Stimulated activated CD4-positive, alpha-beta T cell treated with anti-CD3 and anti-CD28 coated beads, Interleukin-1b, Interleukin-23, amount 100 ng/mL, for 1 hour (primary cell): ENCODE measurements at places on chromosomes 5 and 9.

GRCh38 chr5:80185095-80185494 is 70.8 kb downstream of the SERINC5 start:
- no peak for DNase-seq

GRCh38 chr5:10761933-10762775 is 1.1 kb upstream of the DAP start:
- DNase-seq = no peak

GRCh38 chr9:94923326-94924089 is 197.0 kb downstream of the AOPEP start:
- DNase-seq = no peak

GRCh38 chr5:98570661-98571191 is 202.7 kb upstream of the RGMB start:
- no peak for DNase-seq

DNA sequence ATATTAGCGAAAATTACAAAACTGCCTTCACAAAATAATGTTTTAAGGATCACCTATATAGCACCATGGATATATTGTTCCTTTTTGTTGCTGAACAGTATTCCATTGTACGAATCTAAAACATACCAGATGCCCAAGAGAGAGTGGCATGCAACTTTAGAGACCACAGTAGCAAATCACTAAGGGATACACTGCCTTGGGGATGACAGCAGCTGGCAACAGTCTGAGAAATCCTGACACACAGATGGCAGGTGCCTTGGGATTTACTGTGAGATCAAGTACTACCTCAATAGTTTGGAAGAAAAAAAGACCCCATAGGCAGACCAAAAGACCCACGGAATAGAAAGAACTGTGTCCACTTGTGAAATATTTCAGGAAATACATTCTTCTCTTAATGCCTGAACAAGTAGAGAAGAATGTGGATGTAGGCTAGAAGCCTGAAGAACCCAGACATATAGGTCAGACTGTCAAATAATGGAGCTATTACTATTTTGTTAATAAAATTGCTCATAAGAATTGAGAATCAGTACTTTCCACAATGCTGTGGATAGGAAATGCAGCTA is 53.4 kb downstream of the PLPP1 start:
- no peak for DNase-seq

- peak; percentile 71 for DNase-seq
These were observed 6.4 kb downstream of the SLC34A1 start for GRCh38 chr5:177390363-177391300.

- no peak for DNase-seq
These were observed 5.5 kb downstream of the NOL6 start for GRCh38 chr9:33468215-33468730.

DNA sequence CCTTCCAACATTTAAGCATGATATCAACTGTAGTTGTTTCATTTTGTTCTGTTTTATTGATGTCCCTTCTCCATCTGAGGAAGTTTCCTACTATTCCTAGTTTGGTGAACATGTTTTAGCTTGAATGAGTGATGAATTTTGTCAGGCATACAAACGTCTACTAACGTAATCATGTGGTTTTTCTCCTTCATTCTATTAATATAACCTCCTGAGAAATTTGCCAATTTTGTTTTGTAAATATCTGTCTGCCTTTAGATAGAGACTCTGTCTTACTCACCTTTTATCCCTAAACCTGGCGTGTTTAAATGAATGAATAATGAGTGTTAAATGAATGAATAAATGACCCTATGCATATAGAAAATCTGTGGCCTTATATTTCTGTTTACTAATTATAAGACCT is 26.5 kb upstream of the NREP start:
- no peak for DNase-seq

GRCh38 chr5:7868427-7868772 is 431 bp downstream of the FASTKD3 start:
- DNase-seq = no peak

GRCh38 chr5:158780656-158781237 is 319.0 kb downstream of the EBF1 start:
- DNase-seq = no peak

GRCh38 chr5:18305288-18305924 is 671.1 kb downstream of the TAF11L14 start:
- DNase-seq = no peak

DNA sequence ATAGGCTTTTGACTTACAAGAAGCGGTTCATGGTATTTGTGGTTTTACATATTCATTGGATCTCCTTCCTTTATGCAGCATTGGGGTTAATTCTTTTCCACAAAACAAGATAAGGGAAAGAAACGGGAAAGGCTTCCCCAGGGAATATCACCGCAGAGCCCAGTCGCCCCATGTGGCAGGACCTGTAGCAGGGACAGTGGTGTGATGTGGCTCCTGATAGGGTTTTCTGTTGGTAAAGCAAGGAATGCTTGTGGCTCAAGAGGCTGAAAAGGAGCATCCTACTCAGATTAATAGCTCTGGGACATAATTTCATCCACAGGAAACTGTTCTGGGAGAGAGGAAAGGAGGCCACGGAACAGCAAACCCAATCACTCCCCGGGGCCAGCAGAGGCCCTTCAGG is 699.9 kb downstream of the MTRR start:
- DNase-seq = no peak

DNA sequence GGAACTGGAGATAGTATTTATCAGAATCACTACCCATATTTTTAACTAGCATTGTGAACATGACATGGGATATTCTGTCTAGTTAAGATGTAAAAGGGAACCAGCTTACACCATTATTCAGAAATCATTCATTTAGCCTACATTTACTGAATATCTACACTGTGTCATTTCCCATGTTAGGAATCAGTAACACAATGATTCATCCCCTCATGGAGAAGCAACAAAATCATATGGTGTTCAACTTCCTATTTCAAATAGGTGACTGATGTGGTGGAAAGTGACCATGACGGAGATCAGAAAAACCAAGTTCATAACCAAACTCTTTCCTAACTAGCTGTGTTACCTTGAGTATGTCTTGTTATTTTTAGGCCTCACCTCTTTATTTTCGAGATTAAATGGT is 550.0 kb upstream of the TUSC1 start:
- DNase-seq = no peak

GRCh38 chr5:159041444-159042198 is 58.1 kb downstream of the EBF1 start:
- no peak for DNase-seq

GRCh38 chr5:140109018-140109758 is 4.7 kb upstream of the PURA start:
- DNase-seq = no peak

DNA sequence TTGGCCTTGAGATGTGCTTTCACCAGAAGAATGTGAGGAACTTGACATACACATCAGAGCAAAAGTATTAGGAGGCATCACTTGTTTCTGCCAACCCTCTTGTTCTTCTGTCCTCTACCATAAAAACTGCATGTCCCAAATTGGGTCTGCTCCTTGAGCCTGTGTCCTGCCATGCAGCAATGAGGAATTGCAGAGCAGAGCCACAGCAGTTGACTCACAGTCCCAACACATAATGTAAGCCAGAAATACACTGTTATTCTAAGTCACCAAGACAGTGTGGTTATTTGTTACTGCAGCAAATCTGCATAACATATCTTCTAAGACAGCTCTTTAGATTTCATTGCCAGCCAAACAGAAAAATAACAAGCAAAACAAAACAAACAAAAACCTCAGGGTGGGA is 598.2 kb downstream of the PRELID2 start:
- DNase-seq = no peak

DNA sequence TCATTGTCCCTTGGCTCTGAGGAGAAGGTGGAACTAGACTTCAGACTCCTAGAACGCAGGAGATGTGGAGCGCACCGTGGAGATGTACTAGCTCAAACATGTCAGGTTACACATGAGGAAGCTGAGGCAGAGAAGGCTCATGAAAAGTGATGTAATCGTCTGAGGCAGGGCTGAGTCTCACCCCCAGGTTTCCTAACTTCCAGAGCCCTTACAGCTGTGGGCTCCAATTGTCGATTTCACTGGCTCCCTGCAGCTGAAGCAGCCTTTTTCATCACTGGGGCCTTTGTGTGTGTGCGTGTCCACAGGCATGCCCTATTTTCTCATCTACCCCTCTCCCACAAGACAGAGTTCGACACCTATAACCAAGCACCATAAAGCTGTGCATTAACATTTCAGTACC is 370.6 kb downstream of the NTRK2 start:
- no peak for DNase-seq

- no peak for DNase-seq
These were observed 288.8 kb upstream of the ADAMTSL1 start for GRCh38 chr9:18185196-18185595.

- DNase-seq = no peak
These were observed 1.8 kb downstream of the POU4F3 start for GRCh38 chr5:146340260-146341081.

- no peak for DNase-seq
These were observed 48.2 kb downstream of the TGFBI start for GRCh38 chr5:136076881-136077445.

- DNase-seq = no peak
These were observed 3.1 kb downstream of the BSPRY start for GRCh38 chr9:113352411-113352810.

DNA sequence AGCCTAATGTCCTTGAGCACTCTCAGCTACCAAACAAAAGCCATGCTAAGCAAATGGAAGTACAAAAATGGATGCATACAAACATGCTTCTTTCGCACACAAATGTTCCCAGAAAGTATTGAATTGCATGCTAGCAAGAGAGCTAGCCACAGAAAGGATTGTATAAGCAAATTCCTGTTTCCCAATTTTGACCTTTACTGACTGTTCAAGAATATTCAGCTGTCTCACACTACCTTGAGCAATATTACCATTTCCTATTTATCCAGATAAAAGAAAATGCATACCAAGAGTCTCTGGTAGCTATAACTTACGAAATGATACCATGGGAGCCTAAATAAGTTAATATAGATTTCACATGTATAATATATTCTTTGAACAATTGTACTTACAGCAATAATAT is 264.6 kb downstream of the TMEM167A start:
- no peak for DNase-seq

- no peak for DNase-seq
These were observed 429.6 kb upstream of the DMAC1 start for GRCh38 chr9:8229226-8229625.

- no peak for DNase-seq
These were observed 109.8 kb upstream of the MSX2 start for GRCh38 chr5:174614500-174615135.

DNA sequence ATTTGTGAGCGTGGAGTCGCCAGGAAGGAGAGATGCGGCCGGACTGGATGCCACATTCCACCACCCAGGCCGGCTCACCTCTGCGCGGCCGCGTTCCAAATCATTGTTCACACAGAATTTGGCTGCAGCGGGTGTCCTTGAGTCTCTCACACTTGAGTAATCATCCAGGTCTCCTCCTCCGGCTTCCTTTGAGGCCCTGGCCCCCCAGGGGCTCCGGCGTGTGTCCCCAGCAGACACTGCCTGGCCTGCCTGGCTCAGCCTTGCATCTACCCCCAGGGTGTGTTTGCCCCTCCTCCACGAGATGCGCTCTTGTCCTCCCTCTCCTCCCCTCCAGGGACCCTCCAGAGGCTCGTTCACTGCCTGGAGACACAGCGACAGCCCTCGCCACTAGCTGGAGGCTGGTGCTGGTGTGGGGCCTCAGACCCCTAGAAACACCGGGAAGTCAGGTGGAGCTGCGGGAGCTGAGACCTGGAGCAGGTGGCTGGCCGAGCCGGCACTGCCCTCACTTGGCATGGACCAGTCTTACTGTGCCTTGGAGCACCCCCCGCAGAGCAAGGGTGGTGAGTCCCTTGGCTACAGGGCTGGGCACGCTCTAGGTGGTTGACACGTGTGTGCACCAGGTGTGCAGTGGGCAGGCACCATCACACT is 7.0 kb upstream of the SLC9A3 start:
- no peak for DNase-seq
